ENCODE measurements at places on chromosomes 12 and 14. TPM values are rescaled to one million over a fixed set of nuclear protein-coding genes. Genes with fewer than 3 reads are reported as not detected.
A peak's percentile ranks its signal among the peaks of the same experiment; 100 is the strongest.

- DNase-seq, result no peak
- H3K4me1 ChIP-seq, result peaks cover 40% of the 10 kb centered on the region
- no peaks in the 10 kb centered on the region for H3K27me3 ChIP-seq
- H3K4me3 ChIP-seq, result peak overlapping the region; percentile 77
- no peaks in the 10 kb centered on the region for H3K36me3 ChIP-seq
Measured at GRCh38 chr12:57460468-57460784, 841 bp downstream of the GLI1 start.

- peaks cover 6% of the 10 kb centered on the region for H3K4me1 ChIP-seq
- H3K36me3 ChIP-seq, result no peaks in the 10 kb centered on the region
- no peaks in the 10 kb centered on the region for H3K27me3 ChIP-seq
- H3K4me3 ChIP-seq, result peak overlapping the region; percentile 26
- no peak overlapping the region for H3K27ac ChIP-seq
- peak; percentile 87 for DNase-seq
Measured at GRCh38 chr12:100163416-100164152, 20.9 kb upstream of the BLTP3B start.

DNA sequence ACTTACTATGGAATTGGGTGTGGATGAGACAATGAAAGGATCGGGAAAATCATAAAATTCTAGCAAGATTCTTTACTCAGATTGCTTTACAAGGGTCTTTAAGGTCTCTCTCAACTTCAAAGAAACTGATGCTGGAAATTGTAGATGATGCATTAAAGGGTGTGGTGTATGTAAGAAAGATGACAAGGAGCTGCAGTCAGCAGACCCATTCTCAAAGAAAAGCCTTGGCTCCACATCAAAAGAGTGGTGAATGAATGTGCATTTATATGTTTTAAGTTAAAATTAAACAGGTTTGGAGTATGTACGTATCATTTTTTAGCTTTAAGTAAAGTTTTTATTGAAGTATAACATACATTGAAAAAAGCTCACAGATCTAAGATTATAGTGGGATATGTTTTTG, 194.5 kb downstream of the C12orf75 start:
- DNase-seq, result no peak
- no peaks in the 10 kb centered on the region for H3K4me1 ChIP-seq

DNA sequence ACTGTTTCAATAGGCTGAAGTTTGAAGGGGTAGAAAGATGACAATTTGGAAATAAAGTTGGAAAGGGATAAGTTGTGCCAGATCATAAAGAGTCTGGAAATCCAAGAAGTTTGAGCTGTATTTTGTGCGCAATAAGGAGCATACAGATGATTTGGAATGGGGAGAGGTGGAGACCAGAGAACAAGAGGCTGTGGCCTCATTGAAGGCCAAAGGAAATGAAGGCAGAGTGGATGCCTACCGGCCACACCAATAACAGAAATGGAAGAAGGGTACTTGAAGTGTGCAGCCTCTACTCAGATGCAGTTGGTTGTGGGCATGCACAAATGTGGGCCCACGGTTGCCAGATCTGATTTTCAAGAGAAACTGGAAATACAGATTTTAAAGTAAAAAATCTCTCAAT, 2.4 kb downstream of the IFT81 start:
- H3K4me3 ChIP-seq, result no peak overlapping the region
- H3K36me3 ChIP-seq, result no peaks in the 10 kb centered on the region
- no peak overlapping the region for H3K27ac ChIP-seq
- H3K27me3 ChIP-seq, result no peaks in the 10 kb centered on the region

ANO4 gene
- total RNA-seq, result 1.2 TPM

PPP1R1A gene
- 0.89 TPM for total RNA-seq
